ENCODE measurements at places on chromosomes 1 and 21.

DNA sequence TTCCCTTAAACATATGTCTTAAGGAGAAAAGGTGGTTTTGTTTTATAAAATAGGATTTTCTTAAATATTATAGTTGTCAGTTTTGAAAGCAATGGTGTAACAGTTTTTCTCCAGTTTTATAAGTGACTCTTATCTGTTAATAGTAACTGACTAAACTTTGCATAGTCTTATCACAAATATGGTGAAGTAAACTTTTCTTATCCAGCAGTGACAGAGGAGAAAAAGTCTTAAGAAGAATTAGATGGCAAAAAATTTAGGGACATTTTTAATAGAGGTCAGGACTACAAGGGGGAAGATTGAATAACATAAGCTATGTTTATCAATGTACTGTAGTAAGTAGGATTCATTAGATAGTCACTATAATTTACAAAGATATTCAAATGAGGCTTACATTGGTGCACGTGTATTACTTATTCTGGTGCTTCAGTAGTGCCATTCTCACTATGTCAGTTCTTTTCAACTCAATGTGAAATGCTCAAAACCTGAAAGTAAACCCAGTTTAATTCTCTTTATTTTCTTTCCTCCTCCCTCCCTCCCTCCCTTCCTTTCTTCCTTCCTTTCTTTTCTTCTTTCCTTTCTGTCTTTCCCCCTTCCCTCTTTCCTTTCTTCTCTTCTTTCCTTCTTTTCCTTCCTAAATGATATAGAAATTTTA is 26.1 kb downstream of the F3 start:
- H3K4me1 ChIP-seq, result no peaks in the 10 kb centered on the region
- H3K27ac ChIP-seq, result no peak overlapping the region
- H3K4me3 ChIP-seq, result no peak overlapping the region
- H3K36me3 ChIP-seq, result peaks cover 6% of the 10 kb centered on the region
- H3K27me3 ChIP-seq, result no peaks in the 10 kb centered on the region
- no peak for DNase-seq

DNA sequence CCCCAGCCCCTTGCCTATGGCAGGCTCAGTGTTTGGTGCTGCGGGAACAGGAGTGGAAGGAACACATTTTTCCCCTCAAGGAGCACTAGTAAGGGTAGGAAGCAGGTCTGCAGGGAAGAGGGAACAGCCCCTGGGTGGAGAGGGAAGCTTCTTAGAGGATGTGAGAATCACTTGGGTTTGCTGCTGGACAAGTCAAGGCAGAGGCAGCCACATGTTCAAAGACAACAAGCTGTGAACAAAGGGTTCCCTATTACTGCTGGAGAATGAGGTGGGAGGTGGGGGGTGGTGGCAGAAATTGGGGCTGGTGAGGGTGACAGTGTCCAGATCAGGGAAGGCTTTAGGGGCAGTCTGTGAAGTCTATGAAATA is 24.8 kb upstream of the CITED4 start:
- H3K27ac ChIP-seq, result no peak overlapping the region
- DNase-seq, result no peak

- H3K4me1 ChIP-seq, result no peaks in the 10 kb centered on the region
- H3K4me3 ChIP-seq, result no peak overlapping the region
- no peak for DNase-seq
- H3K36me3 ChIP-seq, result no peaks in the 10 kb centered on the region
These were observed 18.7 kb upstream of the GOLT1A start for GRCh38 chr1:204232526-204232925.

- peaks cover 33% of the 10 kb centered on the region for H3K4me1 ChIP-seq
- H3K27me3 ChIP-seq, result no peaks in the 10 kb centered on the region
- H3K36me3 ChIP-seq, result peaks cover 14% of the 10 kb centered on the region
- peak overlapping the region; percentile 33 for H3K4me3 ChIP-seq
These were observed 3.5 kb downstream of the ABCB10 start for GRCh38 chr1:229554886-229555621.

GRCh38 chr1:41534181-41535076 is 49.9 kb upstream of the EDN2 start:
- no peak overlapping the region for H3K4me3 ChIP-seq
- peak overlapping the region; percentile 50 for H3K27ac ChIP-seq
- H3K27me3 ChIP-seq, result no peaks in the 10 kb centered on the region

DNA sequence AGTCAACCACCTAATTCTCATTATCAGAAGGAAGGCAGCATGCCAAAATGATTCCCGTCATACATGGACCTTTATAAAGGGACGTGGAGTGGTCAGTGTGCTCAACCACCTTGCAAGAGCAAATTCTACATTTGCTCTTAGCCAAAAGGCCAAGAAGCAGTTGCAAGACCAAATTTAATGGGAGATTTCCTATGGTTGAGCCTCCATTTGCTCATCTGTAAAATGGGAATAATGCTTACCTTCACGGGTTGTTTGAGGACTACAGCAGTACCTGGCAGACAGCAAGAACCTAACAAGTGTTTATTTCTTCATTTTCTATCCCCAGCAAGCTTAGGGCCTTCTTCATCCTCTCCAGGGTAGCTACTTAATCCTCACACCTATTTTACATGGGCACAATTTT is 17.4 kb upstream of the PADI4 start:
- no peaks in the 10 kb centered on the region for H3K4me1 ChIP-seq
- DNase-seq, result no peak
- H3K36me3 ChIP-seq, result no peaks in the 10 kb centered on the region
- H3K27ac ChIP-seq, result no peak overlapping the region
- H3K27me3 ChIP-seq, result peaks cover 1% of the 10 kb centered on the region

- no peaks in the 10 kb centered on the region for H3K27me3 ChIP-seq
- peaks cover 17% of the 10 kb centered on the region for H3K36me3 ChIP-seq
- peak; percentile 91 for DNase-seq
These were observed 1.7 kb upstream of the NADK start for GRCh38 chr1:1779691-1780597.

GRCh38 chr1:232226197-232226712 is 403.7 kb downstream of the SIPA1L2 start:
- H3K4me3 ChIP-seq, result no peak overlapping the region
- H3K27ac ChIP-seq, result no peak overlapping the region
- H3K36me3 ChIP-seq, result no peaks in the 10 kb centered on the region
- H3K27me3 ChIP-seq, result peaks cover 6% of the 10 kb centered on the region

GRCh38 chr1:54137534-54138061 is 15.2 kb downstream of the CDCP2 start:
- no peaks in the 10 kb centered on the region for H3K4me1 ChIP-seq
- H3K36me3 ChIP-seq, result no peaks in the 10 kb centered on the region
- H3K4me3 ChIP-seq, result no peak overlapping the region
- no peak for DNase-seq
- no peaks in the 10 kb centered on the region for H3K27me3 ChIP-seq
